Heart right ventricle (tissue), 16 donors: ENCODE measurements at places on chromosomes 6 and 20. TPM values are rescaled to one million over a fixed set of nuclear protein-coding genes. Genes with fewer than 3 reads are reported as not detected.

GRCh38 chr20:12924126-12924525, 84.6 kb upstream of the SPTLC3 start:
- no peaks in the 10 kb centered on the region for H3K4me1 ChIP-seq
- no peaks in the 10 kb centered on the region for H3K27me3 ChIP-seq
- H3K4me3 ChIP-seq = no peak overlapping the region
- no peak for DNase-seq
- no peaks in the 10 kb centered on the region for H3K36me3 ChIP-seq
- no peak overlapping the region for H3K27ac ChIP-seq

GRCh38 chr20:48657426-48658197, 170.2 kb downstream of the PREX1 start:
- no peak overlapping the region for H3K4me3 ChIP-seq
- H3K4me1 ChIP-seq = peaks cover 19% of the 10 kb centered on the region
- H3K27ac ChIP-seq = no peak overlapping the region
- DNase-seq = no peak
- peaks cover 35% of the 10 kb centered on the region for H3K36me3 ChIP-seq
- no peaks in the 10 kb centered on the region for H3K27me3 ChIP-seq

- no peaks in the 10 kb centered on the region for H3K36me3 ChIP-seq
- no peaks in the 10 kb centered on the region for H3K27me3 ChIP-seq
- H3K4me3 ChIP-seq = no peak overlapping the region
- H3K27ac ChIP-seq = no peak overlapping the region
Observed at GRCh38 chr6:65289491-65289890, 417.5 kb downstream of the EYS start.

DNA sequence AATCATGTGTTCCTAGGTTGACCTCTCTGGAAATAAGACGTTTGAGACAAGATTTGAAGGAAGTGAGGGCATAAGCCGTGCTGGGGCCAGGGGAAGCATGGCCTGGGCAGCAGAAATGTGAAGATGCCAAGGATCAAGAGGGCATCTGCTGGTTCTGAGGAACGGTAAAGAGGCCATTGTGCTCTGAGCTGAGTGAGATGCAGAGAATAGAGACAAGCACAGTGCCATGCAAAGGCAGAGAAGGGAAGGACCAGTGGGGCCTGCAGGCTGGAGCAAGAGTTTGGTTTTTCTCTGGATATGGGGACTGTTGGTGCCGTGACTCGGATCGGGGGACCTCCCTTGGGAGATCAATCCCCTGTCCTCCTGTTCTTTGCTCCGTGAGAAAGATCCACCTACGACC, 50.8 kb downstream of the SMPDL3A start:
- no peak overlapping the region for H3K27ac ChIP-seq
- no peaks in the 10 kb centered on the region for H3K36me3 ChIP-seq
- DNase-seq = no peak
- peaks cover 36% of the 10 kb centered on the region for H3K27me3 ChIP-seq
- no peaks in the 10 kb centered on the region for H3K4me1 ChIP-seq
- no peak overlapping the region for H3K4me3 ChIP-seq

- H3K4me1 ChIP-seq = peaks cover 4% of the 10 kb centered on the region
- H3K36me3 ChIP-seq = peaks cover 5% of the 10 kb centered on the region
- no peak overlapping the region for H3K4me3 ChIP-seq
- no peaks in the 10 kb centered on the region for H3K27me3 ChIP-seq
Observed at GRCh38 chr6:46221222-46221793, 50.5 kb upstream of the ENPP5 start.

- DNase-seq = no peak
- H3K27me3 ChIP-seq = no peaks in the 10 kb centered on the region
- no peaks in the 10 kb centered on the region for H3K36me3 ChIP-seq
- no peak overlapping the region for H3K27ac ChIP-seq
Observed at GRCh38 chr20:986733-987355, 15.3 kb downstream of the RSPO4 start.

- no peak for DNase-seq
- no peaks in the 10 kb centered on the region for H3K36me3 ChIP-seq
- H3K4me1 ChIP-seq = no peaks in the 10 kb centered on the region
- peaks cover 81% of the 10 kb centered on the region for H3K27me3 ChIP-seq
Observed at GRCh38 chr6:33965766-33966165, 162.0 kb upstream of the MLN start.

- no peaks in the 10 kb centered on the region for H3K27me3 ChIP-seq
- no peaks in the 10 kb centered on the region for H3K36me3 ChIP-seq
- H3K27ac ChIP-seq = peak overlapping the region; percentile 95
- DNase-seq = no peak
- H3K4me1 ChIP-seq = peaks cover 55% of the 10 kb centered on the region
- no peak overlapping the region for H3K4me3 ChIP-seq
Observed at GRCh38 chr6:16318538-16318937, 80.2 kb downstream of the GMPR start.

Gene GPANK1
- 18.2 TPM for total RNA-seq

Gene RRBP1
- 30.2 TPM for total RNA-seq

Gene ADAM33
- total RNA-seq = 11.0 TPM

Gene NUP43
- 34.0 TPM for total RNA-seq
